Upper lobe of right lung (tissue), 1 donor: ENCODE measurements at places on chromosomes 7 and 10. TPM values are rescaled to one million over a fixed set of nuclear protein-coding genes. Genes with fewer than 3 reads are reported as not detected.

DNA sequence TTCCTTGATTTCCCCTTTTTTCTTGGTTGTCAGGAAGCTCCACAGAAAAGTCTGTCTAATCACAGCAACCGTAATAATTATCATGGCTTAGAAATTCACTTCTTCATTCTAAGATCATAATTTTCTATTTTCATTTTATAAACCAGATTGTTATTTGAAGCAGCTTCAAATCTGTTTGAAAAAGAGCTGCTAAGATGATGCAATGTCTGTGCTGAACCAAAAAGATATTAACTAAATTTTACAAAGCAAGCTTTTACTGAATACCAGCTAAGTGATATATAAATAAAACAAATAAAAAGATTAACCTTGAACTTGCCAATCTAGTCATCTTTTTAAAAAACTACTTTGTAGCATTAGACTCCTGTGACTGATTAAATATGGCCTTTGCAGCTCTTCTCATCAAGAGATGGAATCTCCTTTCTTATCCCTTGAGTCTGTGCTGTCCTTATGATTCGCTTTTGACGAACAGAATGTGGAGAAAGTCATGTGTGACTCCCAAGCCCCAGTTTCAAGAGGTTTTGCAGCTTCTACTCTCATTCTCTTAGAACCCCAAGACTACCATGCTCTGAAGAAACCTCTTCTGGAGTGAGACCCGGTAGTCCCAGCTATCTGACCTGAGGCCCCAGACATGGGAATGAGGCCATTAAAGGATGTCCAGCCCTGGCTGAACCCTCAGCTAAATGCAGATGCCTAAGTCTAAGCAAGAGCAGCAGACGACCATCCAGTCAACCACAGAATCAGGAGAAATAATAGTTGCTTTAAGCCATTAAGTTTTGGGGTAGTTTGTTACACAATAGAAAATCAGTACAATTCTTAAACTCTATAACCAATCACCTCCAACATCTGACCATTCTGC, 14.4 kb downstream of the NAMPT start:
- no peak for DNase-seq

GRCh38 chr10:44010873-44011602, 362.4 kb upstream of the ZNF32 start:
- DNase-seq: no peak

DNA sequence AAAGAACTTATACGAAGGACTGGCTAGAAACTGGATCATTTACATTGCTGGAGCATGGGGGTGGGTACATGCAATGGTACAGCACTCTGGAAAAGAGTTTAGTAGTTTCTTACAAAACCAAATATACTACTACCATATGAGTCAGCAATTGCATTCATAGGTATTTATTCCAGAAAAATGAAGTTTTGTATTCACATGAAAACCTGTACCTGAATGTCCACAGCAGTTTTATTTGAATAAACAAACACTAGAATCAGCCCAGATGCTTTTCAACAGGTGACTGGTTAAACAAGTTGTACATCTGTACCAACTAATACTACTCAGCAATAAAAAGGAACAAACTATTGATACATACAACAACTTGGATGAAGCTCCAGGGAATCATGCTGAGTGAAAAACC, 3.4 kb downstream of the SCIN start:
- DNase-seq: no peak

DNA sequence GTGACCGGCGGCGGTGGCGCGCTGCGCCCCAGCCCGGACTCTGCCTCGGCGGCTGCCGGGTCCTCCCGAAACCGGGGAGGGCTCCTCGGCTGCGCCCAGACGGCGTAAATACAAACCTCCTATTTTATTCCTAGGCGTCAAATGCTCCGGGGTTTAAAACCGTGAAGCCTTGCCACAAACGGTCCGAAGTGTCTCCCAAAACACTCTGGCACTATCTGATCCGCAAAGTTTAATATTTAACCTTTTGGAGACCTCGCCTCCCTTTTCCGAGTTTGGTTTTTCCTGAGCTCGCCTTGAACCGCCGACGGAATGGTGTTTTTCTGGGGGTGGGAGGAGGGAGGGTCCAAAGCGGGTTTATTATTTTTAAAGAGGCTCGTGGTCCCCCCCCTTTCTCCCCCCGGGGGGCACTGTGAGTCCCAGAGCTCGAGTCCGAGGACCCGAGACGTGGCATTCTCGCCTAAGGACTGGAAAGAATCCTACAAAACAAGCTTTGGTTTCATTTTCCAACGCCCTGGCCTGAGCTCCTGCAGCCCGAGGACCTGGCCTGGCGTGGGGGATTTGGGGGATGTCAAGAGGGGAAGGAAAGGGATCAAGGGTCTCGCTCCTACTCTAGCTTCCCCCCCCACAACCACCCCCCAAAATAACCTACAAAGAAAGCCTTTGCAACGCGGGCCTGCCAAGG, 1.8 kb downstream of the TNRC18 start:
- DNase-seq: peak; percentile 78

DNA sequence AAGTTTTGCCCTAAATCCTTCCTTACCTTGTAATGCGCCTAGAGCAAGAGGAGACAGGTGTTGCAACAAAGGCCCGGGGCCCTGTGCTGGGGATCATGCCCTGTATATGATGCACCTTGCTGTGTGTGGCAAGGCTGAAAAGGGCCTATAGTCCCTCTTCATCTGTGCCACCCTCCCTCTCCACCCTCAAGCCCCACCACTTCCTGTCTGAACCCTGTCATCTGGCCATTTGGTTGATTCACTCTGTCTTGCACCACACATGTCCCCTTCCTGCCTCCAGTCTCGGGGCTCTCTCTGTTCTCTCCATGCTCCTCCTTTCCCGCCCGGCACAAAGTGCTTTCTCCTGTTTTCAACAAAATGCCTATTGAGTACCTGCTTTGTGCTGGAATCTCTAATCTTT, 11.5 kb upstream of the MALSU1 start:
- DNase-seq: no peak

DNA sequence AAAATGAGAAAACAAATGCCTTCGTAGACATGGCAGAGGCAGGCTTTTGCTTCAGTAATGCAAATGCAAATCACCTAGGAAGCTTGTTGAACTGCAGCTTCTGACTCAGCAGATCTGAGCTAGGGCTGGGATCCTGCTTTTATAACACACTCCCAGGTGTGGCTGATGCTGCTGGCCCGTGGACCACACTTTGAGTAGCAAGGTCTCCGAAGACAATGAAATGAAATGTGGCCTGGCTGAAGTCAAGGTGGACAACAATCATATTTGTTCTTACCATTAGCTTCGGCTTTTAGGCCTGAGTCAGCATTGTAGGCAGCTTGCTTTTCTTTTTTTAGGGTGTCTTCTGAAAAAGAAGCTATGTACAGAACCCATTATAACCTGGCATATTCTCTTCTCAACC, 26.3 kb downstream of the COL17A1 start:
- DNase-seq: no peak

GRCh38 chr7:136957391-136957790, 88.9 kb downstream of the CHRM2 start:
- no peak for DNase-seq

GRCh38 chr10:43362191-43362839, 9.1 kb upstream of the FXYD4 start:
- peak; percentile 100 for DNase-seq

GRCh38 chr10:132504501-132505272, 32.9 kb upstream of the INPP5A start:
- DNase-seq: peak; percentile 38

DOCK1 gene
- 46.4 TPM for total RNA-seq

FAM131B gene
- 0.90 TPM for total RNA-seq

CALML5 gene
- total RNA-seq: not detected

FAM149B1 gene
- 18.6 TPM for total RNA-seq
